ENCODE measurements at places on chromosomes 1 and 21.

DNA sequence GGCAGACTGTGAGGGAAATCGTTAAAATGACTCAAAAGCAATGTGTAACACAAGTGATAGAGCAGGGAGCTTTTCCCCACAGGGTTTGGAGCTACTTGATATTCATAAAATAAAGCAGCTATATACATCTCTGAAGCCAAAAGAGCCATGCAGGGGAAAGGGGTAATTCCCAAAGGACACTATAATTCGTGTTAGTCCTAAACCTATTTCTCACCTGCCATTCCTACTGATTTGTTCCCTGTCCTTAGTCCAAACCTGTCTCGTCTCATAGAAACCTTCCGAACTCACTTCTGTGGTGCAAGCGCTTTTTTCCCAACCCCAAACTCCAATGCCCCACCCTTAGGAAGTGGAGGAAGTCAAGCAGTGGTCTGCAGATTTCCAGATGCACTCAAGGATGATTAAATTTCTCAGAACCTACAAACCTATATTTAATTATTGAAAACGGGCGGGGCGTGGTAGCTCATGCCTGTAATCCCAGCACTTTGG lies 946 bp upstream of the HNRNPR start:
- no peak for DNase-seq

DNA sequence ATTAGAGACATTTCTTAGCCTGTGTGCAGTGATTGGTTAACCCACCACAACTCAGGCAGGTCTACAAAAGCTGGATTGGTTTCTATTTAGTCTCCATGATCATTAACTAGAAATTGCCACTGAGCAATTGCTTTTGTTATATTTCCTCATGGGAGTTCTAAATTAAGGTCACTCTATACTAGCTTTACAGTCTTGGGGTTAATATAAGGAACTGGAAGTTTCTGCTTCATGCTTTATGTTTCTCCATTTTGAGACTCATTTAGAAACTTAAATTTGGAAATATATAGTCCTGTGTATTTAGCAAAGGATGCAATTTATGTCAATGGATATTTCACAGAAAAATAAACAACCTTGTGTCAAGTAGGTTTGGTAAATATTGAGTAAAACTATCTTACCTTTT lies 137.5 kb downstream of the HLX start:
- DNase-seq = no peak

- DNase-seq = no peak
Measured at GRCh38 chr21:45539046-45539795, 3.0 kb downstream of the SLC19A1 start.

GRCh38 chr21:43786807-43787440 lies 2.5 kb upstream of the RRP1 start:
- DNase-seq = no peak

DNA sequence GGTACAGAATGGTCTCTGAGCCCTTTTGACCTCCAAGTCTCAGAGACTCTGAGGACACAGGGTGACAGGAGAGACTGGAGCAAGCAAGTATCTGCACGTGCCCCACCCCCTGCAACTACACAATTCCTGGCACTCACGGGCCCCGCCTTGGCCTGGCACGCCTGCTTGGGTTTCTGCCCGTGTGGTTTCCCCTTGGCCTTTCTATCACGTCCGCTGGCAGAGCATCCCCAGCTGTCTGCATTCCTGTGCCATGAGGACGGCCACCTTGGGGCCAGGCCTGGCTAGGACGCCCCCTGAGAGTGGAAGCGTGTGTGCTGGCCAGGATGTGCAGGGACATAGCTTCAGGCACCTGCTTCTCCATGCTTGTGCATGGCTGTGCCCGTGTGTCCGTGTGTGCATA lies 14.3 kb upstream of the EDN2 start:
- no peak for DNase-seq

- no peak for DNase-seq
Measured at GRCh38 chr1:25550683-25551310, 7.4 kb downstream of the LDLRAP1 start.

- no peak for DNase-seq
Measured at GRCh38 chr1:56868761-56869160, 14.2 kb downstream of the C8A start.

- no peak for DNase-seq
Measured at GRCh38 chr1:202982715-202983430, 15.8 kb upstream of the CYB5R1 start.

DNA sequence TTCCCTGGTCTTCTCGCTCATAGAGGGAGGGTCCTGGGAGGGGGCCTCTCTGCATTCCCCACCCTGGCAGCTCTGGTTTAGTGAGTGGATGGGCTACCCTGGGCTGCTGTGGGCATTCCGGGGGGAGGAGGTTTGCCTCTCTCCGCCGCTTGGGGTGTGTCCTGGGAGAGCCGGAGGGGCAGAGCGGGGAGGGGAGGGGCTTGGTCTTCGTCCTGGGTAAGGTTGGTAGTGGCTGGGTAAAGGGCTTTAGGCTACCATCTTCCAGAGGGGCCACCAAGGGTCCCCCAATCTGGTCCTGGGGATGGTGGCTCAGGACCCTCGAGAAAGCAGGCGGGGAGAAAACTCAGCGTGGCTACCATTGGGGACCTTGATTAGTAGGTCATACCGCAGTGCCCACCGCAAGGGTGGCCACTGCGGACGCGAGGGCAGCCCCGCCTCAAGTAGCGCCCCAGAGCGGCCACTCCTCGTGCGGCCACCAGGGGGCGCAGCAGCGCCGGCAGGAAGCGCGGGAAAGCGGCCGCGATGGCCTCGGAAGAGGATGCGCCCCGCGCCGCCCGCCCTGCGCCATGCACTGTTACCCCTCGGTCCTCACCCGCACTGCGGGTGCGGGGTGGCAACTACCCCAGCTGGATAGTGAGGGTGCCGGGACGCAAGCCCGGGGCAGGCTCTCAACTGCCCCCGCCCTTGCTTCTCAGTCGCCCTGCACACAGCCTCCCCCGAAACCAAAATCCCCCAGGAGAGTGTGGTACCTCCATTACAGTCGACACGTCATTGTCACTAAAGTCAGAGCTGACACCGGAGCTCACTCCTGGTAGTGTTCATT lies 44.1 kb upstream of the SLC25A33 start:
- DNase-seq = peak; percentile 65

- no peak for DNase-seq
Measured at GRCh38 chr1:219731771-219732170, 118.9 kb upstream of the ZC3H11B start.

GRCh38 chr1:29424266-29424665 lies 187.9 kb downstream of the PTPRU start:
- DNase-seq = no peak

DNA sequence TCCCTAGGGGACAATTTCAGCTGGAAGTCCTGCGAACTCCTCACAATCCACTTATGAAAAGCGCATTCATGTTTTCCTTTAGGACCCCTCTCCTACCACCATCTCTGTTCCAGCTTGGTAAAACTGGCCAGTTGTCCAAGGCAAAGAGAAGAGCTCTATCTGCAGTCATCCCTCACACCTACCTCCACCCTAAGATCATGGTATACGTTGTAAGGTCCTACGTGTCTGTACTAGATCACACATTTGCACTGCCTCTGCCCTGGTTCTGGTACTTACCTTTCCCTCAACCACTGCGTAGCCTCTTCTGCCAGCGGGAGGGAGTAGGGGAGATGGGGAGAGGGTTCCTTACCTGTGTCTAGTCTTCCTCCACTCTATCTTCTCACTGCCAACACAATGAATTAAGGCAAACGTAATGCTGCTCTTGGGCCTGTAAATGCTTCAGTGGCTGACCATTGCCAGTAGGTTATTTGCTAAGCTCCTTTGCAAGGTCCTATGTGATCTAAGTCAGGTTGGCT lies 739 bp upstream of the NUP133 start:
- DNase-seq = no peak

DNA sequence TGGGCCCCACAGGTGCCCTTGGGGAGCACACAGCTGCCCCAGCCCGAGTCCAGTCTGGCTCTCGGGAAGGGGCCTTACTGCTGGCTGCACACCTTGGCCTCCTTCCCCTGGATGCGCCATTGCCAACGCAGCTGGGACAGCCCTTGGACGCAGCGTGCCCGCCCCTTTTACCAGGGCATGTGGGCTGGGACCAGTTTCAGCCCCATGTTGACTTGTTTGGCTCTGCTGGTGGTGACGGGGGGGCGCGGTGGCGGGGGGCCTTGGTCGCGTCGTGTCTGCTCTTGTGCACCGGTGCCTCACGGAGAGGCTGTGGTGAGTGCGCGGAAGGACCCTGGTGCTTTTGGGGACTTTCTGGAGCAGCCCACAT lies 19.6 kb downstream of the SKI start:
- DNase-seq = no peak

- no peak for DNase-seq
Measured at GRCh38 chr1:67676946-67677345, 8.1 kb upstream of the GADD45A start.

- DNase-seq = no peak
Measured at GRCh38 chr1:218874313-218874712, 299.4 kb upstream of the LYPLAL1 start.

GRCh38 chr1:228393268-228393701 lies 13.3 kb downstream of the TRIM11 start:
- no peak for DNase-seq

DNA sequence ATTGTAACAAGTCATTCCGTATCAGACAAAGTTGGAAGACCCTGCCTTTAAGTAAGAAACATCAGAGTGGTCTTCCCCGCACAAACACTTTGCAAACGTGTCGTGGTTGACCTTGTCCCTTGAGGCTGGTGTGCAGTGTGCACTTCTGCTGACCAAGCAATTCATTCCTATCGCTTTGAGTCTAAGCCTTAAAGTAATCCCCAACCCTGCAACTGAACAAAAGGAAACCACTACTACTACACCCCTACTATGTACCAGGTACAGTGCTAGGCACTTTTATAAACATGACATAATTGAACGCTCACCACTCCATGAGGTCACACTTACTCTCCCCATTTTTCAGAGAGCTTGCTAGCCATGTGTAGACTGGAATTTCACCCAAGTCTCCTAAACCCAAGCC lies 10.6 kb downstream of the ITPKB start:
- DNase-seq = peak; percentile 40

DNA sequence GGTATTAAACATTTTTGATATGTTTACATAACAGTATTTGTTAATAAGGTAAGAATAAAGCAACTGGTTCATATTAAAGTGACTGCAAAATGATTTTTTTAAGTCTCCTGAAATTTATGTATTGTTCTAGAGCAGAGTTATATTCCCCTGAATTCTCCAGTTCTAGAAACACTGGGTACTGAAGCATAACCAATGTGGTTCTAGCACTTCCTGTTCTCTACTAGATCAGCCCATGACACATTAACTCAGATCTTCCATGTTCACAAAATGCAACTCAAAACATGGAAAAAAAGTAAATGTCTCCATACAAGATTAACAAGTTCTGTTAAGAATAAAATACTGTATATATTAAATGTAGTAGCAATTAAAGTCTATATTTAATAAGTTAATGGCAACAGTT lies 3.9 kb downstream of the NEGR1 start:
- DNase-seq = no peak

- no peak for DNase-seq
Measured at GRCh38 chr1:15311880-15312279, 64.9 kb downstream of the FHAD1 start.

DNA sequence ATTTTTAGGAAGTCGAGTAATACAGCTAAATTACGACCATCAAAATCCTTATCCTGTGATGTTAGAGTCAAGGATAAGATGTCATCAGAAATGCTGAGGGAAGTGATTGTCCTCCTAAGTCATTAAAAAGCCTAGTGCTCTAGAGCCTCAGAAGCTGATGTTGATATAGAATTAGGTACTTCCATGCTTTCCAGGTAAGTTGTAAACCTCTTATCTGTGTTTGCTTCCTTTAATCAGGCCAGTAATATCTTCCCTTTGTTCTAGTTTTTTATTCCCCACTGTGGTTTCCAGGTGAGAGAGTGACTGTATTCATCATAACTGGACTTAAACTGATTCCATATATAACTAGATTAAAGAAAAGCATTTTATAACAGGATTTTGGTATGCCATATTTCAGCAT lies 44.4 kb downstream of the SMG7 start:
- no peak for DNase-seq

DNA sequence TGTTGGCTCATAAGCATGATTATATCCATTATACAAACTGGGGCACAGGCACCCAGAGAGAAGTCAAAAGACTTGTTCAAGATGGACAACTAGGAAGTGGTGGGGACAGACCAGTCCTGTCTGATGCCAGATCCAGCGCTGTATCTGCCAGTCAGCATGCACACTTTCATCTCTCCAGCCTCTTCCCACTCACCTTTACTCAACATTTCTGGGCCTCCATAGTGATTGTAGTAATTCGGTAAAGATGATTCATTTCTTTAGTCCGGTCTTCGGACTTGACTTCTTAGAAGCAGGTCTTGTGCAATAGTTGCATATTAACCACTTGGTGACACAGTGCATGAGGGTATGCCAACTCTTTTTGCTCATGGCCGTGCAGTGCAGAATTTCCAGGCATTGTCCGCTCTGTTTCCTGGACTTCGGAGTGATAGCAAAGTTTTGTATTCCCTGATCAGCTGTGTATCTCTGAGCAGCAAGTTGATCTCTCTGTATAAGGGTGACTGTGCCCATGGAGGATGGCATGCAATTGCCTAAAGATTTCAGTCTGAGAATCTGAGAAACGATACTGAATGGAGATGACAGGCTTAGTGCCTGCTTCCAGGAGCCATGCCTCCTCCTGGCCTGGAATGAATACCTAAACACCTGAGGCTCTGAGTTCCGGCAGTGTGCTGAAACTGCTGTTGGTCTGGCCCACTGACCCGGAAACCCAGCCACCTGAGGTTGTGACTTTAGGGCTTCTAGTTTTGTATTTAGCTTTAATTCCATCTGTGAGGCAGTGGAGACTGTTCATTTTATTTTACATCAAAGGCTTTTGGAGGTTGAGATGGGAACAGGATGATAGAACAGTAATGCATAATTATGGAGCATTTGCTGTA lies 39.0 kb downstream of the GALNT2 start:
- no peak for DNase-seq

GRCh38 chr1:186880982-186881381 lies 52.2 kb downstream of the PLA2G4A start:
- DNase-seq = no peak

DNA sequence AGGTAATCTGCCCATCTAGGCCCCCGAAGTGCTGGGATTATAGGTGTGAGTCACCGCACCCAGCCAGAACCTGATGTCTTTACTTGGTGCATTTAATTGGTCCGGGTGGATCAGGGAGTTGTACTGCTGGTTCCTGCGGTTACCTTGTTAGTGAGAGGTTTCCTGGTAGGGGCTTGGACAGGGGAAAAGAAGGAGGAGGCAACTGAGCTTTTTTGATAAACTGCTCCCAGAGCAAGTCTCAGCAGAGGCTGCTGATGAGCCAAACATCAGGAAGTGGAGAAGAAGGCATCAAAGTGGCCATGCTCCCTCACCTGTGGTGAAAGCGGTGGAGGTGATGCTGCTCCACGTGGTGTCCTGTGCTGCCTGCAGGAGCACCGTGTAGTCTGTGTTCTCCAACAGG lies 161.5 kb upstream of the KIAA0040 start:
- DNase-seq = no peak

DNA sequence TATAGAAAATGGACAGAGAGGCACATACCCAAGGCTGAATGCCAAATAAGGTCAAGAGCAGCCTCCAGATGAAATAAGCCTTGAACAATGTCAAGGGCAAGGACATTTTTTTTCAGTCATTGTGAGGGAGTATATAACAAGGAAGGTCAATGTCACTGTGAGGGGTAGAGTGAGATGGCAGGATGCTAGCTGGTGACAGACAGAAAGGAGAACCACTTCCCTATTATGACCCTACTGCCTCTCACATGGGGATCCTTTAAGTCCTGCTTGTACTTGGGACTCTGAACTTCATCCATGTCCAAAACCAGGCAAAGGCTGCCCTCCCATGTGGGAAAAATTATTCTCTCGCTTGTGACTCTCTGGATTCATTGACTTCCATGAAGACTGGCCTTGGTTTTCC lies 119.5 kb upstream of the COA6 start:
- no peak for DNase-seq
